Cortex of kidney (tissue), 1 donor: ENCODE measurements at places on chromosomes 4 and X.

DNA sequence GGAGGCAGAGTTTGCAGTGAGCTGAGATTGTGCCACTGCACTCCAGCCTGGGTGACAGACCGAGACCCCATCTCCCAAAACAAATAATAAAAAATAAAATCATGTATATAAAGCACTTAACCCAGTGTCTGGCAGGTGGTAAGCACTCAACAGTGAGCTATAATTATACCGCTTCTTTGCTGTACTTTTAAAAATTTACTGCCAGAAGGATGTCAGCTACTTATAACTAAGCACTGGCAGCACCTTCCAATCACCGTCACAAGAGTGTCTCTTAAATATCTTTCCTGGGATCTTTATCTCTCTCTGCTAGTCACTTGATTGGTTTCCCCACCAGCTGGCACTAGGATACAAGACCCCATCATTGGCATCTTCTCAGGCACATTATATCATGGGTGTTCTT is 53.9 kb upstream of the DAPP1 start:
- DNase-seq: no peak

DNA sequence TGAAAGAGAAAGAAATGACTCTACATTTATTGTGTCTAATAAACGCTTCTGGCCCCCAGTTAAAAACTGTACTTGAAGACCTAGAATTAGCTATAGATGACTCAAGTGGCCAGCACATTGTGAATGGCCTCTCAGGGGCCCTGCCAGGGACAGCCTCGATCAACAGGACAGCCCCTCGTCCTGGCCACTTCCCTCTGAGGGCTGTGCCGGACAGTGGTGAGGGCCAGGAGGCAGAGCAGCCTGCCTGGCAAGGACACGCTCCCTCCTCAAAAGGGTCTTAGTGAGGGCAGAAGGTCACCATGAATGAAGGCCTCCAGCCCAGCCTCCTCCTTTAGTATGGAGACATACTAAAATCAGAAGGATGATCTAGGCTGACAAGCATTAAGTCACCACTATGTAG is 16.5 kb downstream of the RNF212 start:
- DNase-seq: no peak

GRCh38 chr4:66340286-66340893 is 670.1 kb upstream of the EPHA5 start:
- no peak for DNase-seq

DNA sequence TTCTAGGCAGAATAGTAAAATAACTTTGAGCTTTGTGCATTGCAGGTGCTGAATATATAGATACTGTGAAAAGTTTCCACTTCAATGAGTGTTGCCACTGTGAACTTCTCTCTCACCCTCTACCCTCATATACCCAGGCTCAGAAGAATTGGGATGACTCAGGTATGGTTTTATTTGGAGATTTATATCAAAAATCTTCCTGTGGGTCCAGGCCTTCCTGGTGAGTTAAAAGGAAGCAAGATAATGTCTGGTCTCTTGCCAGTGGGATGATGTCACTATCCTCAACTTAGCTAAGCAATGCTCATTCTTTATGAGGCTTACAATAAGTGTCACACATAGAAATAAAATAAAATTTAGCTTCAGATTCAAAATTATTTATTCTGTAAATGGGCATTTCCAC is 153.3 kb upstream of the TENT5D start:
- DNase-seq: no peak

DNA sequence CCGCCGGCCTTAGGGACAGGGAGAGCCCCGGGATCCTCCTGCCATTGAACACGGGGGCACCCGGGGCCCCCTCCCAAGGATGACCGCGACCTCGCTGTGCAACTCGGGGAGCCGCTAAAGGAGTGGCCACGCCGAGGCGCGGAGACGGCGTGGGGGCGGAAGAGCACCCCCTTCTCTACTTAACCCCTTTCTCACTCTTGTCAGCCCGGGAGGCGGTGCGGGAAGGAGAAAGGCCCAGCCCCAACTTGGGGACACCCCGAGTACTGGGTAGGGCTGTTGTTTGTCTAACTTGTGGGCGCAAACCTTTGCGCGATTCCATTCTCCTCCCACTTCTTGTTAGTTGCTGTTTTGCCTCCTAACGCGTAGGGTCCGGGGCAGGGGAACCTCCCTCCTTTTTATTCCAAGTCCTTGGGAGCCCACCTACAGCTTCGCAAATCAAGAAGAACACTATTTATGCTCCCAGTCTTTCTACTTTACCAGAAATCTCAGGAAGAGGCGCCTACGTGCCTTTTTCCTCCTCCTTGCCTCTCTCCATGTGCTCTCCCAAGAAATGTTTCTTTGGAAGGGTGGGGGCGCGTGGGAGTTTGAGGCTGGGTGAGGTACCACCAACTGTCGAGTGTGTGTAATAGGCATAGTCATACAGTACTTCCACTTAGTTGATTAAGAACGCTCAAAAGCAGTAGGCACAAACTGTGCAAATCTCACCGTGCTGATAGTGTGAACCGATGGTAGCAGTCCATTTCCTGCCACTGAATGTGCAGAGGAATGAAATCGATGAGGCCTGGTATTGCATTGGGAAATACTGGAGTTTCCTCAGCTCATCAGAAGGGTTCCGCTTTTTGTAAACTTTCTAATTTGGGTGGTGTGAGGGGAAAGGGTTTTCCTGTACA is 813 bp downstream of the DIAPH2 start:
- no peak for DNase-seq

DNA sequence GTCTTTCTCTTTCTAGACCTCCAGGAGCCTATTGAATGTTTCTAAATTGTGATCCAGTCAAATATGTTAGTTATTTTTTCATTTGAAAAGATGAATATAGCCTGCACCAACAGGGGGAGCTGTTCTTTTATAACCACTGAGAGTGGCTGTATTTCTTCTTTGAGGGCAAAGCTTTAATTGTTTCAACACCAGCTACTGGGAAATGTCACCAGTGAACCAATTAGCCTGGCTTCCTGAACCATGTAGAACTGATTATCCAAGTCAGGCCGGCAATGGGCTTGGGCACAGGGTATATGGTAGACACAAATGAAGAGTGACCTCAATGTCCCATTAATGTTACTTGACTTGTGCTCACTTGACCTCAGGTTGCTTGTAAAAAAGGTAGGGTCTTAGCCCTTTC is 4.8 kb upstream of the DAPP1 start:
- no peak for DNase-seq

DNA sequence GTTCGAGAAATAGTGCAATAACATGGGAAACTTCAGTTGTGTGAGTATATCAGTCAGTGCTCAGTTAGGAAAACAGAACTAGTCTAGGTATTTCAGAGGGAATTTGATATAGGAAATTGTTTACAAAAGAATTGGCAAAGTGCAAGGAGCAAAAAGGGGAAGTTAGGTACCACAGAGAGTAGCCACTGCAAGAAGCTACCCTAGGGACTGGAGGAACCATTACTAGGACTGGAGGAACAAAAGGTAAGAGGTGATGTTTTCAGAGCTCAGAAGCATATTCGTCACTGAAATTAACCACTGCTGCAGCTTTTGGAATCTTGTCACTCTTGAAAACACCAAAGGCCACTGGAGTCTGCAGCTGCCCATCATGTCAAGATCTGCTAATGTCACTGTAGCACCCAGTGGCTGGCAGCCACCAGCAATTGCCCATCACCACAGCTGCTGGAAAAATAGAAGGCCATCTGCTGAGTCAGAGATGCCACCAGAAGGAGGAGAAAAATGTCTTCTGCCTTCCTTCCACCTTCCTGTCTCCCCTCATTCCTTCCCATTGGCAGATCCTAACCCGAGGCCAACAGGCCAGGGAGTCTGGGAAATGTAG is 160.6 kb upstream of the RPS6KA3 start:
- DNase-seq: no peak

- DNase-seq: no peak
Measured at GRCh38 chr4:73870768-73871167, 1.6 kb downstream of the CXCL1 start.

GRCh38 chr4:151676301-151676700 is 84.5 kb downstream of the GATB start:
- DNase-seq: no peak
